ENCODE measurements at places on chromosomes 16 and 17.

DNA sequence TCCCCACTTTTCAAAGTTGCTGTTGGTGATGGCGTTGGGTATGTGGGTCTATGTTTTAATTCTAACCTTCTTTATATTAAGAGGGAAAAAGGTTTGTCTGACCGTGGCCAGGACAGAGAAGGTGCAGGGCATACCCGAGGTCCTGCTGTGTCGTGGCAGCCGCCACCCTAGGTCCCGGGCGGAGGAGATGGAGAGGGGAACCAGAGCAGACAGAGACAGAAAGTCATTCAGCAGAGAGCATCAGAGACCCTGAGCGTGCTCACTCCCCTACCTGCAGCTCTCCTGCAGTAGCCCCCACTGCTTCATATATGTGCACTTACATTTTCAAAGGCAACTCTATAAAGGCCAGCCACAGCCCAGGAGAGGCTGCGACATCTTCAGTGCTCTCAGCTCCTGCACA, 327.2 kb upstream of the TNRC6C start:
- DNase-seq, result no peak

DNA sequence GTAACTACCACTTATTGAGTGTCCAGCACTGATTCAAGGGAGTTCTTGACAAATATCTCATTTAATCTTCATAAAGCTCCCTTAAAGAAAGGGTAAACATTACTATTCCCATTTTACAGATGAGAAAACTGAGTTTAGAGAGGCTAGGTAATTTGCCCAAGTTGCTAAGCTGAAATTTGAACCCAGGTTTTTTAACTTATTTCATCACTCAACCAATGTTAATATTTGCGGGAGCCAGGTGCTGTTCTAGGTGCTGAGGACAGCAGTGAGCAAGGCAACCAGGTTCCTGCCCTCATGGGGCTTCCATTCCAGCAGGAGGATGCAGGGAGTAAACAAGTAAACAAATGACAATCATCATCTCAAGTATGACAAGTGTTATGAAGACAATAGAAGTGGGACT, 104.0 kb upstream of the LHX1 start:
- no peak for DNase-seq

DNA sequence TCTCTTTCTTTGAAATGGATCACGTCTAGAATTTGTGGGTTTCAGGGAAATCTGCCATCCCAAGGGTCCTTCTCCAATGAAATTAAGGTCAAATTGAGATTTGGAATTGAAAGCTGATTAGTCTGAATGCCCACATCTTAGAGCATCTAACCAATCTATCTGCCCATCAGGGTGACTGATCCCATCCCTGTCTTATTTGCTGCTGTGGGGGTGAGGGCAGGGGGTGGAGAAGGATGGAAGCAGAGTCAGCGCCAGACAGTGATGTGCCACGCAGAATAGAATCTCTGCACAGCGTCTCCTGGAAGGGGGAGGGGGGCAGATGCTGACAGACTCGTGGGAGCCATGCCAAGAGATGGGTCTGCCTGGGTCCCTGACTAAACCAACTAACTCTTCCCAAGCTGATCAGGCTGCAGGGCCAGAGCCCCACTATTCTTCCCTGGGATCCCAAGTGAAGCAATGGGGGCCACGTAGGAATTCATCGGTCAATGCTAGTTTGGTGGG, 32.1 kb downstream of the CDK5RAP3 start:
- DNase-seq, result no peak

- DNase-seq, result no peak
Measured at GRCh38 chr17:67369676-67370075, 3.3 kb upstream of the PSMD12 start.

DNA sequence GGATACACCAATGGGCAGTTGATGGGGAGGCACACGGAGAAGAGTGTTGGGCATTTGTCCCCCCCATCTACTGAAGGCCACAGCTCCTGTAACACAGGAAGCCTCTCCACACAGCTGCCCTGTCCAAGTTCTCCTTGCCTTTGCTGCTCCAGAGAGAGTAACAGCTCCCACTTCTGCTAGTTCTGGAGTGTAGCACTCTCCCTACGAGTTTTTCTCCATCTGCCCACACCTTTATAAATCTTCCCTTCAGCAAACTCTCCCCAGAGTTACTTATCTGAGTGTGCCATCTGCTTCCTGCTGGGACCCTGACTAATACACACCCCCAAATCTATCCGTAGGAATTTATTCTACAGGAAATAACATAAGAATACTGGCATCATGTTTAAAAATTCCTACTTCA, 42.6 kb upstream of the ERN1 start:
- DNase-seq, result no peak

- DNase-seq, result peak; percentile 85
Measured at GRCh38 chr17:80968602-80969029, 23.0 kb upstream of the CHMP6 start.

GRCh38 chr16:27242868-27243590, 25.5 kb downstream of the NSMCE1 start:
- DNase-seq, result peak; percentile 73

GRCh38 chr17:62668091-62668804, 40.8 kb downstream of the MRC2 start:
- no peak for DNase-seq

- no peak for DNase-seq
Measured at GRCh38 chr16:14007450-14007849, 63.7 kb upstream of the MRTFB start.
